ENCODE measurements at places on chromosomes 16 and 17.

DNA sequence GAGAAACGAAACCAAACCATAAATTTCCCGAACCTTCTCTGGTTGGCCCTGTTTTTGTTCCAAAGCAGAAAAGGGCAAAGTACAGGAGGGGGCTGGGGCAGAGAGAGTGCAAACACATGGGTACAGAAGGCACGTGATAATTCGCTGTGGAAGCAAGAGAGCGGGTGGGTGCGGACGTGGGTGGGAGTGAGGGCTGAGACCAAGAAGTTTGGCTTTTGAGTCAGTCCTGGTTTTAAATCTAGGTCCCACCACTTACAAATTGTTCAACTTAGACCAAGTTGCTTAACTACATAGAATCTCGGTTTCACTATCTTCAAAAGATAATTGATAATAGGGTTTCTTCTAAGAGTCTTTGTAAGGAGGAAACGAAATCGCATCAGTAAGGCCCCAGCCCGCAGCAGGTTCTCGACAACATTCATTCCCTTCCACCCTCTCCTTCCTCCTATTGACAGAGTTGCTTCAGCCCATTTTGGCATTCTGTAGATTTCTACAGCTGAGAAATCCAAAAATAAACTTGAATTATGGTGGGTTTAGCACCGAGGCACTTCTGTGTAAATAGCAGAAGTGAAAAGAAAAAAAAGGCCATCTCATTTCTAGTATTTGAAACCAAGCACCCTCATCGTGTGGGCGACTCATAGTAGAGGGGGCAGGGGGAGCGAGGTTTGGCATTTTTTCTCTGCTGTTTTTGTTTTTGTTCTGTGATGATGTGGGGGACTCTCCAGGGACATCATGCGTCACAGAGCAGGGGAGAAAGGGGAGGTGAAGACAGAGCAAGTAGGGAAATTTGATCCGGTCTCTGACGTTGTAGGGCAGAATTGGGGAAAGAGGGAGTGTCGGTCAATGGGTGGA, 33.6 kb upstream of the CCR7 start:
- DNase-seq, result peak; percentile 56

DNA sequence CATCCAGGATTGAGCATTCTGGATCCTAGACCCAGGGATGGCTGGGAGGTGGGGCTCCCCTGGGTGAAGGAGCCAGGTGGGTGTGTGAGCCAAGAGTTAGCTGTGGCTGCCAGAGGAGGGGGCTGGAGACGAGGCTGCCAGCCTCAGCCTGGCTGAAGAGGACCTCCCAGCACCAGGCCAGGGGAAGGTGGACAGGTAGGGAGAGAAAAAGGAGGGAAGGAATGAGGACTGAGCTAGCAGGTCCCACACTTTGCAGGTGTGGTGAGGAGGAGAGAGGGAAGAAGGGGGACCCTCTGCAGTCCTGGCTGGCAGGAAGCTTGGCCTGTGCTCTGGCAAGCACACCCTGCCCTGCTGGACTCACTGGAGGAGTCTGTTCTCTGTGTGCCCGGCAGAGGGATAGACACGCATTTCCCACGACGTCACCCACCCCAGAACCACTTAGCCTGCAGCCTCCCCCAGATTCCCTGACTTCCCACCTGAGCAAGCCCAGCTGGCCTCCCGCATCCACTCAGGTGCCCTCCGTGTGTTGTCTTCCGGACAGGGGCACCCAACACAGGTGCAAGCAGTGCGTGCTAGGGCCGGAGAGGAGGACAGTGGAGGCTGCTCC, 42.0 kb downstream of the SOCS3 start:
- no peak for DNase-seq

DNA sequence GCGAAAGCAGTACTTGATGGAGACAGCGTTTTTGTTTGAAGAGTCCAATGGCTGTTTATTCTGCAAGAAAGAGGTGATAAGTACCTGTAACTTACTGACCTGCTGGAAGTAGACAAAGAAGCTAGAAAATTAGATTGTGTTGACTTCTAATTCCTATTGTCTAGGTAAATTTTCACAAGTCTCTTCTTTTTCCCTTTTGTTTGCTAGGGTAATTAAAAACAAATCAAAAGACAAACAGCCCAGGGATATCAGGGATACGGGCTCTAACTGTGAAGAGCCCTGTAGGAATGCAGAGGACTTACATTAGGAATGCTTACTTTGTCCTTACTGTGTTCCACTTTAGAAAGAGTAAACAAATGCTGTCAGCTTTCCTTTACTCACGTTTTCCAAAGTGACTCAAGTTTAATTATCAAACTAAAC, 7.0 kb downstream of the PSME3IP1 start:
- DNase-seq, result no peak

DNA sequence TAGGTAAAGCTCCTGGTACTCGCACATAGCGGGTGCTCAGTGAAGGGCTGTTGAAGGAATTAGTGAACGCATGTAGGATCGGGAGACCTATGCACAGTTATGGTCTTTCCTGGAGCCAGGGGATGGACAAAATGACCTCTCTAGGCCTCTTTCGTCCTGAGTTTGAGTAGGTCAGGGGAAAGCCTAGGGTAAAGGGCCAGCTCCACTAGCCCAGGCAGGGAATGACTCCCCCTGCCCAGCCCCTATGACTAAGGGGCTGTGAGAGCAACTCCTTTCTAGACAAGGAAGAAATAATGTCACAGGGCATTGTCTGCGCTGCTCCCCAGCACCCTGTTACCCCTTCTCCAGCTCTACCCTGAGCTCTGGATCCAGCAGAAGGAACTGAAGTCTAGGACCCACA, 24.6 kb upstream of the FMNL1 start:
- no peak for DNase-seq

GRCh38 chr16:53599548-53599947, 96.5 kb upstream of the AKTIP start:
- no peak for DNase-seq

GRCh38 chr17:77708049-77708448, 250.5 kb upstream of the TNRC6C start:
- no peak for DNase-seq
